ENCODE measurements at places on chromosomes 16 and 17. TPM values are rescaled to one million over a fixed set of nuclear protein-coding genes. Genes with fewer than 3 reads are reported as not detected.

DNA sequence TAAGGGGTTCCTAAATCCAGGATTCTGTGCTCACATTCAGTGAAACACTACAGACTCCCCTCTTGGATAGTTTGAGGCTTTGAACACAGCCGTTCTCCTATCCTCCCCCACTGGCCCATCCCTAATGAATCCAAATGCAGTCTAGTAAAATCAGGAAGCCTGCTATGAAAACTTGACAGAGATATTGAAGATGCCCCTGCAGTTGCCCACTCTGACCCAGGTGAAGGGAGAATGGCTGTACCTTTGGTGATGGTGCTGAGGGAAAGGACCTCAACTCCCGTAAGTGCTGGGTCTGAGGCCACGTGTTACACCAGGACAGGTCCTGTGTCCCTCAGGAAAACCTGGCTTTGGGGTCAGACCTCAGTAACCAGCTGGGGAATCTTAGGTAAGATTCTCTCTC, 54.4 kb downstream of the SF3B3 start:
- no peak for DNase-seq

DNA sequence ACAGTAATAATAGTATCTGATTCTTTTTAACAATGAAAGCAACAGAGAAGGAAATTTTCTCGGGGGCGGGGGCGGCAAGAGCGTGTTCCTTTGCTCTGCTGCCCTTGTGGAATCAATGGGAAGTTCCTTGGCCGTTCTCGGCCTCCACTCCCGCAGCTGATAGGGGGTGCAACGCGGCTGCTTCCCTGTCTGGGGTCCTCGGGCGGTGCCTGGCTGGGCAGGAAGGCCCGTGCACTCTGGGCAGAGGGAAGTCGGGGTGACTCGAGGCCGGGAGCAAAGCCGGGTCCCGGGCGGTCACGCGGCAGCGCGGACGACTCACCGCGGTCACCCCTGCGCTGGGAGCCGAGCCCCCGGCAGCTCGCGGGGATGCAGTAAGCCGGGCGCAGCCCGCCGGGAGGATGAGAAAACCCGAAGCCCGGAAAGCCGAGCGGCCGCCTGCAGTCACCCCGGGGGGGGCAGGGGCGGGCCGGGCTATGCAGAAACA, 2.5 kb downstream of the TUBB3 start:
- DNase-seq, result no peak

KRTAP1-1 gene
- total RNA-seq, result not detected

GRCh38 chr16:54418903-54419302, 132.3 kb upstream of the IRX3 start:
- no peak for DNase-seq

HCRT gene
- total RNA-seq, result not detected

GRCh38 chr16:53911513-53911912, 207.6 kb downstream of the FTO start:
- no peak for DNase-seq

DNA sequence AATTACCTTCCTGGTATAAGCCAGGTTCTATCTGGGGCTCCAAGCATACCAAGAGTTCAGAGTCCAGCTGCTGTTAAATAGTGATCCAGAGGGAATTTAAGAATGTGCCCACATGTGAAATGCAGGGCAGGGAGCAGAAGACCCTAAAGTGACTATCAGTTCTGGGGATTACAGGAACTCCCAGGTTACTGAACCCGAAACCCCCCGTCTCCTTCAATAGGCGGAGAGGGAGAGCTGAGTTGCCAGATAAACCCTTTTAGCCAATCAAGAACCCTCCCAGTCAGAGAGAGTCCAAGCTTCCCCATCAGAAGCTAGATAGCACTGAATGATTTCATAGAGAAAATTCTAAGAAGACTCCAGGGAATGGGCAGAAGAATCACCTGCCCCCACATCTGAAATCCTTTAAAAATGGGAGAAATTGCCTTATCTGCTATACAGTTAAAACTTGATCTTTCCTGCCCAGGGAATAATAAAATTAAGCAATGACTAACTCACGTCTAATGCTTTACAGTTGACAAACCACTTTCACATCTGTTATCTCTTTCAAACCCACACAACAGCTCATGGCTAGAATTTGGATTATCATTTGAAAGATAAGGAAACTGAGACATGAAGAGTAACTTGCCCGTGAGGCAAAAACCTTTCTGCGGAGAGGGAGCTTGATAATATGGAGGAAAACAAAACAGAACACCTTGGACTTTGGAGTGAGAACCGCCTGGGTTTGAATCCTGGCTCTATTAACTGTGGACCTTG, 10.2 kb downstream of the NOG start:
- no peak for DNase-seq

KRTAP9-6 gene
- not detected for total RNA-seq

JPH3 gene
- 0.09 TPM for total RNA-seq

GRCh38 chr16:48918520-48919258, 308.7 kb upstream of the N4BP1 start:
- no peak for DNase-seq

TLCD3B gene
- not detected for total RNA-seq

- DNase-seq, result peak; percentile 91
Measured at GRCh38 chr16:84726079-84726668, 26.4 kb downstream of the USP10 start.
